DMS 273 treated with DMSO at 0.1 percent for 48 hours (cell line): ENCODE measurements at places on chromosomes 1 and 21.

GRCh38 chr1:238950784-238951183, 435.6 kb upstream of the CHRM3 start:
- DNase-seq: no peak

DNA sequence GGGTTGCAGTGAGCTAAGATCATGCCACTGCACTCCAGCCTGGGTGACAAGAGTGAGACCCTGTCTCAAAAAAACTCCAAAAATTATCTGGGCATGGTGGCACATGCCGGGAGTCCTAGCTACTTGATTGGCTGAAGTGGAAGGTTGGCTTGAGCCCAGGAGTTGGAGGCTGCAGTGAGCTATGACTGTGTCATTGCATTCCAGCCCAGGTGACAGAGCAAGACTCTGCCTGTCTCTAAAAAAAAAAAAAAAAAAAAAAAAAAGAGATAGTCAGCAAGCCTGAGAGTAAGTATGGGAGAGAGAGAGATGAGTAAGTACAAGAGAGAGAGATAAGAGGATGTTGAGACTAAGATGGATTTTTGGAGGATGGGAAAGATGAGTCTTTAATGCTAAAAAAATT, 180.8 kb upstream of the CACYBP start:
- no peak for DNase-seq

DNA sequence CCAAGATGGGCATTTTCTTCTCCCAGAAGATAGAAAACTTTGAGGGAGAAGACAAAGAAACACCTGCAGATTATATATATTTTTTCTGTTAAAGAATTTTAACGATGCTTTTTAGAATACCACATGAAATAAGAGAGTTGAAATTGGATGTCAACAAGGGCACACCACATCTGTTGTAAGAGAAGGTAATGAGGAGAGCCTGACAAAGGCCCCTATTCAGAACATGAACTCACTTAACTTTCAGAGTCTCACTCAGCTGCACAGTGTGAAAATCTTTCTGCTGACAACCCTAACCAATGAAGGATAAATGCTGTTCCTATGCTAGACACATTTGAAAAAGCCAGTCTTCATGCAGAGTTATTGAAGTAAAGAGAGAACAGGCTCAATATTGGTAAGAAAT, 7.3 kb downstream of the KRTAP22-2 start:
- DNase-seq: no peak

- DNase-seq: no peak
Measured at GRCh38 chr1:232589812-232590743, 39.9 kb downstream of the SIPA1L2 start.

DNA sequence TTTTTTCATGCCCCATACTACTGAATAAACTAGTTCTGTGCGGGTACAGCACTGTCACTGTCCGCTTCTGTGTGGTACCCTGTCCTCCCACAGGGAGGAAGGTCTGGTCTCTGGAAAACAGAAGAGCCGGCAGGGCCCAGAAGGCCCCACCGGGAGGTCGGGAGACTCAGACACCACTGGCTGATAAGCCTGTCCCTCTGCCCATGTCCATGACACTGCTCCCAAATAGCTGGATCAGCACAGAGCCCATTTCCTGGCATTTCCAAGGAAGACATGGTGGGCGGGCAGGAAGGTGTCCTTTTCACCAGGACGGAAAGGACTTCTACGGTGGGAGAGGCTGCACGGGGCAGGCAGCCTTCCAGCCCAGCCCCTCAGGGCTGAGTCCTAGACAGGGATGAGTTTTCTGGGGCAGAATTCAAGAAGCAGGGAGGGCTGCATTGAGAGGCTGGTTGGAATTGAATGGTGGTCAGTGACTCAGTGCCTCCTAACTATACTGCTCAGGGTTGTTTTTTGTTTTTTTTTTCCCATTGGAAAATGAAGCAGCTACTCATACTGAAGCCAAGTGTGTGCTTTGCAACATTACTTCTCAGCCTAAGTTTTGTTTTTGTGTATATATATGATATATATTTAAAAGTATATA, 7.1 kb downstream of the PSRC1 start:
- no peak for DNase-seq

DNA sequence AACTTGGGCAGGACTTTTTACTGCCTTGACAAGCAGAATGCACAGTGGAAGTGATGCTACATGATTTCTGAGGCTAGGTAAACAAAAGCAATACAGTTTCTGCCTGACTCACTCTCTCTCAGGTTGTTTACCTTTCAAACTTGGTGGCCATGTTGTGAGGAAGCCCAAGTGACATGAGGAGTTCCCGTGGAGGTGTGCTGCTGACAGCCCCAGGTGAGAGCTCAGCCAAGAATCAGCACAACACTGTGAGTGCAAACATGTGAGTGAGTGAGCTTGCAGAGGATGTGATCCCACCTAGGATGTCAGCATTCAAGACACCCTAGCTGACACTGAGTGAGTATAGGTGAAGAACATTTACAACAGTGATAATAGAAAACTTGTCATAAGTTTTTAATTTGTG, 71.1 kb upstream of the IFNAR2 start:
- DNase-seq: no peak

- no peak for DNase-seq
Measured at GRCh38 chr1:15064217-15064929, 89.2 kb upstream of the TMEM51 start.

DNA sequence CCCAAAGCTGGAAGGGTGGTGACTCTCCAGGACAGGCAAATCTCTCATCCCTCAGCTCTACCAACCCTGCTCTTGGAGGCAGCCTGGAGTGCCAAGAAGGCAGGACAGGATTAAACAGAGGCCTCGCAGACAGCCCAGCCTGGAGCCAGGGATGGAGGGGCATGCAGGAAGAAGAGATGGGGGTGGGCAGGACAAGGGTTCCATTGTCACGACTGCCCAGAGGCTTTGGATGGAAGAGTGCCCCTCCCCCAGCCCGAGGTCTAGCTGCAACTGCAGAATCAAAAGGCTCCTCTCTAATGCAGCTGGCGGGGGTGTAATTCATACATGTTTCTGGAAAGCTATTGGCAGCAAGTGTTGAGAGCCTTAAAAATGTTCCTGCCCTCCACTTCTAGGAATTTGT, 8.8 kb downstream of the RAB7B start:
- DNase-seq: no peak

- DNase-seq: no peak
Measured at GRCh38 chr1:180136331-180136967, 18.2 kb upstream of the QSOX1 start.

GRCh38 chr1:25208561-25209222, 23.6 kb downstream of the SYF2 start:
- no peak for DNase-seq

- DNase-seq: no peak
Measured at GRCh38 chr1:191912517-191912916, 245.7 kb upstream of the RGS18 start.

DNA sequence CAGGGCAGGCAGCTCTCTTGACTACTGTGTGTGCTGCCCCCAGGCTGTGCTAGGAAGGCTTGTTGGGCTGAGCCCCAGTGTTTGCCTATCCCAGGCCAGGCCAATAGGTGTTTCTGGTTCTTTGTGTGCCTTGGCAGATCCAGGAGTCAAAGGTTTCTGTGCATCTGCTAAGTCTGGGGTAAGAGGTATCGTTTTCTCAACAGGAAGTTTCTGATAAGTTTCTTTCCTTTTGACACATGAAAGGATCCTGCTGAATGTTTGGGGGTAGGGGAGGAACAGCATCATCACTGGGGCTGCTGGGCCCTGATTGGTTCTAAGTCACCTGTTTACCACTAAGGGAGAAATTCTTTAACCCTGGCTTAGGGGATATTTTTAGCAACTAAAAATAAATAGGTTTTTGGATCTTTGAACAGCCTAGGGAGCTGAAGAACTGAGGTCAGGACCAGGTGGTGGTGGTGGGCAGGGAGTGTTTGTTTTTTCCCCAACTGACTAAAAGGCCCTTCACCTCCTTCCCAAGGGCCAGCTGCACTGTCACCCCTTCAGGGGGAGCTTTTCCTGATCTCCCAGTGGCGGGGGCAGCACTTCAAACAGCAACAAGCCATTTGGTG, 85.1 kb downstream of the KCNN3 start:
- DNase-seq: no peak

GRCh38 chr1:22808676-22809483, 98.2 kb downstream of the EPHB2 start:
- DNase-seq: peak; percentile 35

- no peak for DNase-seq
Measured at GRCh38 chr1:2041305-2041704, 8.9 kb upstream of the PRKCZ start.

GRCh38 chr1:3312898-3313575, 141.4 kb upstream of the ARHGEF16 start:
- no peak for DNase-seq

GRCh38 chr1:192529031-192529755, 46.4 kb upstream of the RGS1 start:
- no peak for DNase-seq

GRCh38 chr1:32780005-32780404, 37.2 kb downstream of the YARS1 start:
- no peak for DNase-seq

GRCh38 chr1:59714966-59715365, 99.8 kb upstream of the HOOK1 start:
- no peak for DNase-seq

DNA sequence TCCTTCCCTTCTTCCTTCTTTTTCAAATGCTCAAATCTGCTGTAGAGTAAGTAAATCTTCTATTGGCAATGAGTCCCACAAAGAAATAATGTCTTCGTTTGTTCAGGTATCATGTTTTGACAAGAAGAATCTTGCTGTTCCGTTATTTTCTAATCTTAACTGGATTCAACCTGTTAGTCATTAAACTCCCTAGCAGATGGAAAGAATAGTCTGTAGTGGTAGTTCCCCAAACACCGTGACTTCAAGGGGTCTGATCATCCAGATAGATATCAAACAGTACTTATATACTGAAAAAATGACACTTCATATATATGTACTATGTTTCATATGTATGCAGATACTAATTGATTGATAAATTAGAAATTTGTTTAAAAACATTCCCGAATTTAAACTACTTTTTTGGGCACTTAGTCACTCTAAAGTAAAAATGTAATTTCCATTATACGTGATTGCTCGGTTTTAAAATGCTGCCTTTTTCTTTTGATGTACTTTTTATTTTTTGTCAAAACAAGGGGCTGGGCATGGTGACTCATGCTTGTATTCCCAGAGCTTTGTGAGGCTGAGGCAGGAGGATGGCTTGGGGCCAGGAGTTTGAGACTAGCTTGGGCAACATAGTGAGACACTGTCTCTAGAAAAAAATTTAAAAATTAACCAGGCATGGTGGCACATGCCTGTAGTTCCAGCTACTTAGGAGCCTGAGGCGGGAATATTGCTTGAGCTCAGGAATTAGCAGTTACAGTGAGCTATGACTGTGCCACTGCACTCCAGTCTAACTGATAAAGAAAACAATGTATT, 335.7 kb upstream of the SNX7 start:
- DNase-seq: no peak

DNA sequence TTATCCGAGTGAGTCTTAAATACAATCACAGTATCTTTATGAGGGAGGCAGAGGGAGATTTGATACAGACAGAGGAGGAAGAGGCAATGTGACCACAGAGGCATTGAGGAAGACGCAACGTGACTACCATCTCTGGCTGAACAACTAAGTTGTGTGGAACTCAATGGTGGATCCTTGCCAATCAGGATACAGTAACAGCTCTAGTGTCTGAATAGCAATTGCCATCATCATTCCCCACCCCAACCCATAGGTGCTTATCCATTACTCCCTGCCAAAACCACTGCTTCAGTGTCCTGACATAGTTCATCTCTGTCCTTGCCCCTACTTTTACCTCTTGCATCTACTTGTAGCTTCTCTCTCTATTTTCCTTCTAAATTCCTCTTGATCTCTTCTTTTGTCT, 20.5 kb upstream of the RHBDL2 start:
- no peak for DNase-seq

- no peak for DNase-seq
Measured at GRCh38 chr1:42978317-42979035, 19.8 kb upstream of the SLC2A1 start.

DNA sequence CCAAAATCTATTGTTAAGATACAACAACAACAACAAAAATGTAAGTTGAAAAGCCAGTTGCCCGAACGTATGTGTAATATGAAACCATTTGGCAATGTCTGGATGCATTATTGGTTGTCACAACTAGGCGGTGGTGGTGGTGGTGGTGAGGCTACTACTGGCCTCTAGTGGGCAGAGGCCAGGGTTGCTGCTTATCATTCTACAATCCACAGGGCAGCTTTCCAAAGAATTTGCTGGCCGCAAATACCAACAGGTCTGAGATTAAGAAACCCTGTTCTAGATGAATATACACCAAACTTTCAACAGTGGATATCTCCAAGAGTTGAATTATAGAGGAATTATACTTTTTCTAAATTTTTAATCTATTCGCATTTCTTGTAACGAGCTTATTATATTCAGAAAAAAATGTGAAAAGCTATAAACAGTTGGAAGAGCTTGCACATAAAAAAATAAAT, 26.8 kb upstream of the ZNF697 start:
- no peak for DNase-seq
